ENCODE measurements at places on chromosomes 6 and 20.
A peak's percentile ranks its signal among the peaks of the same experiment; 100 is the strongest.

- no peak for DNase-seq
Observed at GRCh38 chr6:17640477-17640917, 40.4 kb downstream of the FAM8A1 start.

DNA sequence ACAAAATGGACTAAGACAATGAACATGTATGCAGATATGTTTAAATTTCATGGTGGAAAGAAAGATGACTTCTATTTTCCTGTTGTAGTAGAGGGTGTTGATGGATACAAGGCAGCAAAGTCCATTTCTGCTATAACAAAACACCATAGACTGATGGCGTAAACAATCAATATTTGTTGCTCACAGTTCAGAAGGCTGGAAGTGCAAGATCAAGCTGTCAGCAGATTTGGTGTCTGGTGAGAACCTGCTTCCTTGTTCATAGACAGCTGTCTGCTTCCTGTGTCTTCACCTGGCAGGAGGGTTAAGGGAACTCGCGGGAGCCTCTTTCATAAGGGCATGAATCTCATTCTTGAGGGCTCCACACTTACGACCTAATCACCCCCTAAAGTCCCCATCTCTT, 83.0 kb upstream of the ELOVL5 start:
- DNase-seq = no peak

DNA sequence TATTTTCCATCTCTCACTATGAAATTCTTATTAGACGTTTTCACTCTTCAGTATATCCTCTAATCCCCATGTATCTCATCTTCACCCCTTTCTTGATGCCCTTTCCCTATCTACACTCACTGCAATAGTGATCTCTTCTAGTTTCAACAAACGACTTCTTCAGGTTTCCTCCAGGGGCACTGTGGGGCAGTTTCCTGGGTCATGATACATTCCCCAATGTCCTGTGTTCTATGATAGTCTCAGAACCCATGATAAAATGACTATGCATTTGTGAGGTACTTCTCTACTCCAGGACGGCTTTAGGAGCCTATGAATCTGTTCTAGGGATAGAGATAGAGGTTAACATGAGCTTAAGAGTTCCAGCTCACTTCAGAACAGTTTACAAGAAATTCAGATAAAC, 183.3 kb downstream of the FOXC1 start:
- no peak for DNase-seq

DNA sequence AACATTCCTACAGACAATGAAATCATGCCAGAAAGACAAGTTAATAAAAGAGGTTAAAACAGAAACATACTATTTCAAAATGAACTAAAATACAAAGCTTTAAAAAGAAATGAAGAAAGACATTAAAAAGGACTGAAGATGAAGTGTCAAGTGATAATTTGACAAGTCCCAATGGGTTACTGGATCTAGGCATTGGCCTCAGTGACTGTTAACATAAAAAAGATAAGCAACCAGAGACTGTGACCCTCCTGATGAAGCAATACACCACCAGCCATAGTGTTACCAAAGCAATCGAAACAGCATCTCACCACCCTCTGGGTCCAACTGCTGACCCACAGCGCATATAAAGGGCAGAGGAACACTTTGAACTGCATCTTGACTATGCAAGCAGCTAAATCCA, 130.3 kb downstream of the FIG4 start:
- no peak for DNase-seq

DNA sequence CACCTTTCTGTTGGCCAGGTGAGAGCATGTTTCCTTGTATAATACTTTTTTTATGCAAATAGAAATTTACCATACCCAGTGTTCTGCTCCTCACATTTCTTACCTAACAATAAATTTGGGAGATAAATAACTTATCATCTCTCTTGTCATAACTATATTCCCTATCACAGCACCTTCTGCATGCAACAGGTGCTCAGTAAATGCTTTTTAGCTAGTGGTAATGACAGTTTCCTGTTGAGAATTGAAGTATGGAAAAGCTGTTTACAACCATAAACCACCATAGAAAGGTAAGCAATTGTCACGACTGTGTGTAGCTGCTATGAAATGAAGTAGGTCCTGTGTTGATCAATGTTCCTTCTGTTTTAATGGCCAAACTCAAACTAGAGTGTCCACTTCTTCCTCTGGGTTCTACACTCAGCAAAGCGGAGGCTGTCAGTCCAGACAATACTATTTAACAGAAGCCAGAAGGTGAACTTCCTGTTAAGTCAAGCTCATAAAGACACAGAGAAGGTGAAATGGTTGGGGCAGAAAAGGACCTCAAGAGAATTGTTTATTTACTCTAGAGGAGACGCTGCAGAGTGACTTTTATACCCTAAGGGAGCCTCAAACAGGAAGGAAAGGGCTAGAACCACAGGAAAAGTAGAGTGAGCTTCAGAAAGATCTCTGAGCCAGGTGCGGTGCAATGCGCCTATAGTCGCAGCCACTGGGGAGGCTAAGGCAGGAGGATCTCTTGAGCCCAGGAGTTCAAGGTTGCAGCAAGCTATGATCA, 84.0 kb upstream of the SLC22A16 start:
- no peak for DNase-seq

GRCh38 chr6:132950566-132950965, 136.2 kb downstream of the RPS12 start:
- no peak for DNase-seq

GRCh38 chr6:150934380-150934779, 68.9 kb downstream of the MTHFD1L start:
- DNase-seq = no peak

DNA sequence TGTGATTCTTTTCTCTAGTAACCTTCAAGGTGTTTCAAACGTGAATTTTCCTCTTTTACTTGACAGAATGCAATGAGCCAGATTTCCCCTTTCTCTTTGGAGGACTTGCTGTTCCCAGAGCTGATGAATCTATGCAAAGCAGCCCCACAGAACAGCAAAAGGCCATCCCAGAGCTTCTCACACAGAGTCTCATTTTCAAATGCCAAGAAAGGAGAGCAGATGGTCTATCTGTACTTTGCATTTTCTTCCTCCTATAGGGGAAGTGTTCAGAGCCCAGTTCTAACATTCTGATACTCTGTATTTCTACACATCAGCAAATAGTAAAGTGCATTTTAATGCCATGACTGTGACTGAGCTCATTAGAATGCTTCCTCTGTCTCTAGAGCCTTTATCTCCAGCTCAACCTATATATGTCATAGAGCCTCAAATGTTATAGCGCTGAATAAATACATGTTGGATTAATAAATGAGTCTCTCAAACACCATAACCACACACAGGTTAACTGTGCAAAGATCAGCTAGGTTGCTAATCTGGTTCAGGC, 81.8 kb upstream of the EYA4 start:
- no peak for DNase-seq

GRCh38 chr20:60124776-60125381, 166.7 kb downstream of the CDH26 start:
- DNase-seq = no peak

GRCh38 chr20:21569586-21569985, 55.7 kb upstream of the NKX2-2 start:
- DNase-seq = no peak

- no peak for DNase-seq
Observed at GRCh38 chr20:63284083-63284440, 8.9 kb upstream of the COL20A1 start.

GRCh38 chr20:61912665-61913422, 152.8 kb downstream of the TAF4 start:
- no peak for DNase-seq

- no peak for DNase-seq
Observed at GRCh38 chr20:22825076-22825475, 210.0 kb upstream of the SSTR4 start.

DNA sequence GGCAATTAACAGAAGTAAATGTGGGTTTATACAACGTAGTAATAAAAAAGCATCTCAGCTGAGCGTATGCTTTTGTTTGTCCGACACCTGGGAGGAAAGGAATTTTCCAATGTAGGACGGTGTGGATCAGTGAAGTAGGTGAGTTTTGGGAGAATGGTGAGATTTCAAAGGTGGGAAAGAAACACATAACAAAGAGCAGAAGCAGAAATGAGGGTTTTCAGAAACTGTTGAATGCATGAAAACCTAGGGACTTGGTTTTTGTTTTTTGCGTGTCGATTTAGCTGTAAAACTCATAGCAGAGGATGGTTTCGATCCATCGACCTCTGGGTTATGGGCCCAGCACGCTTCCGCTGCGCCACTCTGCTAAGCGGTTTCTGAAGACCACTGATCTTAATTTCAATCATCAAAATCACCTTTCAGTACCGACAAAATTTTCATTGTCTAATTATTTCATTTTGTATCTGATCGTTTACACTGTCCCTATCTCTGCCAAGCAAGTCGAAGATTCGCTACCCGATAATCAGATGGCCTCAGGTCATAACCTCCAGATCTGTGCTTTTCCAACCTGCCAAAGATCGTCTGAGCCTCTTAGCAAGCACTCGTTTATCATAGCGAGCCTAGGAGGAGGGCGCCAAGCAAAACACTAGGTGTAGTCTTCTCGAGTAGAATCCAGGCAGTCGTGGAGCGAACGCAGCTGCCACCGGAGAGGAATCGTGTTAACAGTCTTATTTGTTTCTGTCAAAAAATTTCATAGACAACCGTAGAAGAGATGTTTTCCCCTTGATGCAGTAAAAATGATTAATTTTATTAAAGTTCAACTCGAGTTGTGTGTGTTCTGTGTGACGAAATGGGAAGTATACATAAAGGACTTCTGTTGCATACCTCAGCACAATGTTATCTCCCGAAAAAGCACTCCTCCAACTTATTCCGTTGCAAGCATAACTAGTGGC, 20.9 kb upstream of the POM121L2 start:
- peak; percentile 48 for DNase-seq

- no peak for DNase-seq
Observed at GRCh38 chr6:139871803-139872510, 497.5 kb upstream of the CITED2 start.

DNA sequence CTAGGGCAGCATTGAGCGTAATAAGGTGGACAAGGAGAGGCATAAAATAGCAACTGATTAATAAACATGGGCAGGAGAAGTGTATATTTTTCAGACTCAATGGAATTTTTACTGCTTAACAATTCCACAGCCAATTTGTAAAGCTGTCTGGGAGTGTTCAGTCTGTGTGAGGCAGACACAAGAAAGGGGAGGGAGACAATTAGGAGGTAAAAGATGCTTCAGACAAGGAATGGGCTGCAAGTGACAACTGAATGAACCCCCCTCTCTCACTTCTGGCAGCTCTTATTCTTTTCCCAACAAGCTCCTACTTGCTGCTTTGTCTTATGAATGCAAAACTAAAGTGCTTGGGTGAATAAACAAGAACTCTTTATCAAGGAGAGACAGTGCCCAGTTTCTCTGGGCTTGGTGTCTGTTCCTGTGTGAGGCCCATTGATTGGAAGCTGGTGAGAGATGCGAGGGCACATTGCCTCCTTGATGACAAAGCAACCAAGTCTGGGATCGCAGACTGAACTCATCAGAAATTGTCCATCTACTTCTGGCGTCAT, 575.3 kb downstream of the RNF144B start:
- no peak for DNase-seq

DNA sequence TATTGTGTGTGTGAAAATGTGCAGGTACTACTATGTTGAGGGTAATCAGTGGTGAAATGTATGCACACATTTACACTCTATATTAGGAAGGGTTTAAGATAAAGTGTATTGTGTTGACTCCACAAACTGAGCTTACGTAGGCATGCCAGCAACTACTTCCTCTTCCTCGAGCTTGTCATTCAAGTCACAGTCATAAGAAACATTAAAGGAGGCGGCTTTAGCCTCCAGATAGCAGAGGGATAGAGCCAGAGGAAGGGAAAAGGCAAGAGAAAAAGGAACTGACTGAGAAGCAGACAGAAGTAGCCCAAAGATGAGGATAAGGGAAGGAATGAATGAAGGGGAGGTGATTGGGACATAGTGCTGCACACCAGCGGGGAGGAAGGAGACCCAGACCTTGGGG, 55.2 kb downstream of the SMLR1 start:
- DNase-seq = no peak

- DNase-seq = no peak
Observed at GRCh38 chr6:131960371-131961133, 9.4 kb upstream of the CCN2 start.

DNA sequence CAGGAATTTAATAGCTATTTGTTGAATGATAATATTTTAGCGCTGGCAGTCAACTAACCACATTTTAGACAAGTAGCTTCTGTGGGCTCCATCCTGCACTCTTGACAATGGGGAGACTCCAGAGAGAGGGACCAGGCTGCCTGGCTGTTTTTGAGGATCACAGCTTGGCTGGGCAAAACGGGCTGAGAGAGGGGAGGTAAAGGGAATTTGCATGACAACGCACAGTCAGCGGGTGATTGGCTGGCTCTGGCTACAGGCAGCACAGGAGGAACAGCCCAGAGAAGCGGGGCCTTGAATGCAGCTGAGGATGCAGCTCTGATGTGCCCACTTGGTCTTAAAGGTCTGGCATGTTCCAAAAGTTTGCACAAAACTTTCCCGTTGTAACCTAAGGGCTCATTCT, 41.2 kb downstream of the LRFN2 start:
- DNase-seq = no peak

- no peak for DNase-seq
Observed at GRCh38 chr20:38131588-38132121, 33.4 kb downstream of the TGM2 start.

- no peak for DNase-seq
Observed at GRCh38 chr6:139853302-139853992, 479.0 kb upstream of the CITED2 start.

DNA sequence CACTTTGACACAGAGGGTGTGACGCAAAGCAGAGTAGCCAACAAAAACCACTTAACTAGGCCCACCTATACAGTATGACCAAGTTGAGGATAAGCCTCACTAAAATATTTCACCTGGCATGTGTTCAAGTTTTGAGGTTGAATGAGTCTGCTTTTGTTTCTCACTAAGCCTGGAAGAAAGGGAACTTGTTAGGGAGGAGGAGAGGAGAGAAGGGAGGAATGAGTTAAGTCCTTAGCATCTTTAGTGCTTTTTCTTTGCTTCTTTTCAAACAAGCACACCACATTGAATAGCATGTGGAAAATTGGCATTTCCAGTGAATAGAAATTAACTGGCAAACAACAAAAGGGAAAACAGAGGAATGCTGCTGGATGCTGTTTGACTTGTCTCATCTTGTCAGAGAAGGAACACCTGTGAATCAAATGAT, 461.9 kb downstream of the GJA1 start:
- no peak for DNase-seq

GRCh38 chr6:147991961-147992360, 350.7 kb upstream of the SASH1 start:
- no peak for DNase-seq

GRCh38 chr6:25157183-25157582, 122.0 kb upstream of the CARMIL1 start:
- DNase-seq = no peak

GRCh38 chr6:64803470-64804166, 903.4 kb downstream of the EYS start:
- DNase-seq = no peak

- no peak for DNase-seq
Observed at GRCh38 chr6:75266716-75267291, 17.8 kb downstream of the TMEM30A start.

- no peak for DNase-seq
Observed at GRCh38 chr6:36934901-36935300, 19.6 kb upstream of the PI16 start.

Data from CD4-positive, alpha-beta T cell treated with Interferon gamma for 1 hour (primary cell).